Fibroblast of lung (primary cell): ENCODE measurements at places on chromosomes 7 and 10. TPM values are rescaled to one million over a fixed set of nuclear protein-coding genes. Genes with fewer than 3 reads are reported as not detected.

The PON1 gene
- not detected in 2 replicates for total RNA-seq

The AGFG2 gene
- total RNA-seq: 2.6 and 3.1 TPM in 2 replicates

The UMAD1 gene
- 9.8 and 12.4 TPM in 2 replicates for total RNA-seq

The COL17A1 gene
- total RNA-seq: under 0.01 TPM in 1 of 2 replicates, not detected in the other

The MYO1G gene
- under 0.01 TPM in 2 replicates for total RNA-seq

The GSTO2 gene
- 2.1 and 3.1 TPM in 2 replicates for total RNA-seq

The CLDN4 gene
- total RNA-seq: under 0.01 and 0.26 TPM in 2 replicates

The NRG3 gene
- not detected in 2 replicates for total RNA-seq

The HECW1 gene
- total RNA-seq: 0.77 and 6.1 TPM in 2 replicates

The OR9A4 gene
- total RNA-seq: not detected in 2 replicates

The LIPN gene
- total RNA-seq: not detected in 2 replicates

The SMKR1 gene
- 0.51 and 3.5 TPM in 2 replicates for total RNA-seq

The ZNF804B gene
- total RNA-seq: not detected in 2 replicates

The ITGA8 gene
- total RNA-seq: 0.99 and 1.3 TPM in 2 replicates

The KNDC1 gene
- total RNA-seq: 0.26 and 0.50 TPM in 2 replicates

The MIOS gene
- total RNA-seq: 30.9 and 34.9 TPM in 2 replicates

The CDH23 gene
- 0.17 and 0.51 TPM in 2 replicates for total RNA-seq

The SPAM1 gene
- not detected in 2 replicates for total RNA-seq

The SYT15 gene
- under 0.01 TPM in 2 replicates for total RNA-seq
